ENCODE measurements at places on chromosomes 3 and 15. TPM values are rescaled to one million over a fixed set of nuclear protein-coding genes. Genes with fewer than 3 reads are reported as not detected.

The TMEM212 gene
- polyA plus RNA-seq: not detected

The CCR4 gene
- 0.08 TPM for polyA plus RNA-seq

The SCG5 gene
- 11.4 TPM for polyA plus RNA-seq

The TICRR gene
- polyA plus RNA-seq: 13.1 TPM

- no peak for DNase-seq
Measured at GRCh38 chr15:31442699-31443111, 116.1 kb downstream of the KLF13 start.

The DIPK2A gene
- 18.4 TPM for polyA plus RNA-seq

The PPP2R3A gene
- polyA plus RNA-seq: 4.1 TPM

- peak; percentile 33 for DNase-seq
Measured at GRCh38 chr15:31278544-31279220, 48.0 kb upstream of the KLF13 start.

The ANKUB1 gene
- not detected for polyA plus RNA-seq

DNA sequence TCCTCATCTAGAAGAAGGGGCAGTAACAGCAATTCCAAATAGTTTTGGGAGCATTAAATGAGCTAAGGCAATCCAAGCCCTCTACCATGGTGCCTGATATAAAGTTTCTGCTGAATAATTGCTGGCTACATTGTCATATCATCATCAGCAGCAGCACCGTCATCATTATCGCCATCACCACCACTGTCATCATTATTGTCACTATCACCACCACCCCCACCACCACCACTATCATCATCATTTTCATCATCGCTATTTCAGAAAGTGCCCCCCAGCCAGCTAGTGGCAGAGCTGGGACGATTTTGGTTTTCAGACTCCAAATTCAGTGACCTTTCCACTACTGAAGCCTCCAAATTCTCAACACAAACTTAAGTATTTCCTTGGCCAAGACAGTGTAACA, 15.0 kb downstream of the XCR1 start:
- no peak for DNase-seq

DNA sequence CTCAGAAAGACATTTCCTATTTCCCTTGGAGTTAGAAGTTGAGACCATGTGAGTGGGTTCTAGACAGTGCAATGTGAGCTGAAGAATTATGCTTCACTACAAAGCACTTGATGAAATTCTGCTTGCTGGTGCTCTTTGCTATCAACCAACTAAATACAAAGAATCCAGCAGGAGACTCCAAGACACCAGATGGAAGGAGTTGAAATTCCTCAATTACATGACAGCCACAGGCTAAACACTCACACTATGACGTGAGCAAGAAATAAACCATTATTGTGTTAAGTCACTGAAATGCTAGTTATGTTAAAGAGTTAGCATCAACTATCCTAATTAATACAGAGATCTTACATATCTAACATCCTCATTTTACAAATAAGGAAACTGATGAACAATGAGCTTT, 8.2 kb upstream of the MAP4 start:
- DNase-seq: no peak

DNA sequence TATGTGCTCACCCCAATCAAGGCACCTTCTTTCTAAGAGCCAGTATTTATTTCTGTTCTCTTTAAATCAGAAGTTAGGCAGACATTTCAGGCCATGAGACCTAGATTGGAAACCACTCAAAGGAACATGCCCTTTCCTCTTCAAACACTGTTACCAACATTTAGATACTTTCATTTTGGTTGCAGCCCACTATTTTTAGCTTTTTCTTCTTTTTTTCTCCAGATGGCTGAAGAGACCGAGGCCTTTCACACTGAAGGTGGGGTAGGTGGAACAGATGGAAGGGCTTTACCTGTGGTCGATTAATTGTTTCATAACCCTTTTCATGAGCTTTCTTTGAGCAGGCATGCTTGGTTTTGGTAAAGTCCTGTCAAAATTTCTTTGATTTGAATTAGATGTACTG, 10.9 kb upstream of the LZTFL1 start:
- DNase-seq: no peak

GRCh38 chr3:4163011-4163410, 140.2 kb upstream of the SETMAR start:
- no peak for DNase-seq

DNA sequence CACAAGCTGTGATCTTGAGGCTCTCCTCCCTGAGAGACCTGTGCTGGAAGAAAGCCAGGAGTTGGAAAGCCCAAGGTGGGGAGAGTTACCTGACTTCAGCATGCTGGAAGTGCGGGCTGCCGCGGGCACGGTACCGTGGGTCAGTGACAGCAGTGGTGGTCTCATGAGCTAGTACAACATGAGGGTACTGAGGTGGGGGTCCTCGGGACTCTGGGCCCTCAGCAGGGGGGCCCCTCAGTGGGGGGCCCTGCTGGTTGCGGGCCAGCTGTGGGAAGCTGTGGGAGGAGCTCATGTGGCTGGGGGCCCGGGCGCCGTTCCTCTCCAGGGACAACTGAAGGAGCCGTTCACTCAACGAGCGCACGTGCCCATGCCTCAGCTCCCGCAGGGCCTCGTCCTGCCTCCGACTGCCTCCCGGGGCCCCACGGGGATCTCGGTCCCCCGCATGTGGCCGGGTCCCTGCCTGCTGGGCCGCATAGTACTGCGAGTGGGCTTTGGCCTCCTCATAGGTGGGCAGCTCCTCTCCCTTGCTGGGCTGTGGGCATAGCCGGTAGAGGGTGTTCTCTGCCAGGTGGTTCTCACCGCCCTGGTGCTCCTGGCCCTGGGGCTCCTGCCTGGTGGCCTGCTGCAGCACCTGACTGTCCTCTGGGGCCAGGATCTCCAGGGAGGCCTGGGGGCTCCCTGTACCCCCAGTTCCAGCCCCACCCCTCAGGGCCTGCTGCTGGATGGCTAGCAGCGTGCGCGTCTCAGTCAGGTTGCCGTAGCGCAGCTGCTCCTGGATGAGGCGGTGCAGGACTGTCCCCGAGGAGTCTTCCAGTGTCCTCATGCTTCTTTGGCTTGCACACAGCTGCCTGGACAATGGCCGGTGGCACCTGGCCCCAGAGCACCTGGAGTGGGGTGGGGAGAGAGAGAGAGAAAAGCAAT, 3.4 kb downstream of the AMOTL2 start:
- DNase-seq: no peak

The ACP3 gene
- 0.67 TPM for polyA plus RNA-seq

The ATR gene
- 8.4 TPM for polyA plus RNA-seq

- DNase-seq: no peak
Measured at GRCh38 chr3:193134856-193135255, 106.2 kb upstream of the PLAAT1 start.

The SEMA3G gene
- 0.95 TPM for polyA plus RNA-seq

DNA sequence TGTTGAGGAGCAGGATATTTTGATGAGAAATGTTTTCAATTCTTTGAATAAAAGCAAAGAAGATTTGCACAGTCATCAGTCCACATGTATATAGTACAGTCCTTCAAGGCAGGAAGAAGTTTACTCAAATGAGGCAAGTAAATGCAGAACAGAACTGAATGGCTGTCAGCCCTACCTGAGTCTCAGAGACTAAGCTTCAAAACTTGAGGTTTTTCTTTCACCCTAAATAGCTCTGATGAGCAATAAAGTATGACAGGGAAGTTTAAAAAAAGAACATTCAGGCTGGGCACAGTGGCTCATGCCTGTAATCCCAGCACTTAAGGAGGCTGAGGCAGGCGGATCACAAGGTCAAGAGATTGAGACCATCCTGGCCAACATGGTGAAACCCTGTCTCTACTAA, 232.5 kb downstream of the SUCLG2 start:
- DNase-seq: no peak

- no peak for DNase-seq
Measured at GRCh38 chr15:50315814-50316630, 39.0 kb downstream of the GABPB1 start.

GRCh38 chr15:31297575-31298456, 28.8 kb upstream of the KLF13 start:
- DNase-seq: no peak

The TTBK2 gene
- 2.7 TPM for polyA plus RNA-seq

- DNase-seq: no peak
Measured at GRCh38 chr3:152511904-152512303, 243.2 kb downstream of the MBNL1 start.

DNA sequence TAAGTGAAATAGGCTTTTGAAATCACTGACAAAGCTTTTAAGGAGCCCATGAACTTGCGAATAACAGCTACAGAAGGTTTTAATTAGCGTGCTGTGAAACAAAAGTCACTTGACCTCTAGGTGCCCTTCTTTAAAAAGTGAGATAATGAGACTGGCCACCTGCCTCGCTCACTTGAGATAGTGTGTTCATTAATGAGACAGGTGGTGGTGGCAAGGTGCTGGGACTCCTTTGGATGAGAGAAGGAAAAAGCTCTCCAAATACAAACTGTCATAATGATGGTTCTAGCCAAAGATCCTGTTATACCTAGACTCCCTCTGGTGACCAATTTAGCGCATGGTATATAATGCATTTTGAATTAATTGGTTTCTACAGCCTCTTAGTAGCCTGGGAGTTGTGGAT, 22.7 kb upstream of the IREB2 start:
- DNase-seq: no peak

The ANKRD63 gene
- polyA plus RNA-seq: 0.18 TPM

GRCh38 chr3:183564046-183564445, 8.5 kb upstream of the KLHL6 start:
- DNase-seq: no peak

The SCAANT1 gene
- polyA plus RNA-seq: not detected

GRCh38 chr15:67790610-67791319, 34.5 kb upstream of the SKOR1 start:
- no peak for DNase-seq

GRCh38 chr15:98684436-98684835, 36.1 kb downstream of the IGF1R start:
- DNase-seq: no peak

The ATOSA gene
- 4.6 TPM for polyA plus RNA-seq

GRCh38 chr3:55368366-55368765, 118.7 kb downstream of the WNT5A start:
- no peak for DNase-seq

The GXYLT2 gene
- 1.3 TPM for polyA plus RNA-seq

The SST gene
- 0.74 TPM for polyA plus RNA-seq

DNA sequence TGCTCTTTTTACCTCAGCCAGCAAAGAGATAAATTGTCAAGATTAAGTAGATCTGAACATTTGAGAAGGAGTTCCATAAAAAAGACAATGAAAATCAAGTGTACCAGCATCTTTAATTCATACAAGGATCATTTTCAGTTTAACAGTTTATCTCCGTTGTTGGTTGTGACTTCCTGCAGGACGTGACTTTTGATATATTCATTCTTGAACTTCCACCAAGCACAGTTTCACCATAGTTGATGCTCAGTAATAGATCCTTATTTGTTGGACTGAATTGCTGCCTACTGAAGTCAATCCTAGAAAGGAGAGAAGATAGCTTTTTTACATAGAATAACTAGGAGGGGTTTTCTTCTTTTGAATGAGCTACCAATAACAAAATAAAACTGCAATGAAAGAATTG, 408.2 kb downstream of the LPP start:
- no peak for DNase-seq

DNA sequence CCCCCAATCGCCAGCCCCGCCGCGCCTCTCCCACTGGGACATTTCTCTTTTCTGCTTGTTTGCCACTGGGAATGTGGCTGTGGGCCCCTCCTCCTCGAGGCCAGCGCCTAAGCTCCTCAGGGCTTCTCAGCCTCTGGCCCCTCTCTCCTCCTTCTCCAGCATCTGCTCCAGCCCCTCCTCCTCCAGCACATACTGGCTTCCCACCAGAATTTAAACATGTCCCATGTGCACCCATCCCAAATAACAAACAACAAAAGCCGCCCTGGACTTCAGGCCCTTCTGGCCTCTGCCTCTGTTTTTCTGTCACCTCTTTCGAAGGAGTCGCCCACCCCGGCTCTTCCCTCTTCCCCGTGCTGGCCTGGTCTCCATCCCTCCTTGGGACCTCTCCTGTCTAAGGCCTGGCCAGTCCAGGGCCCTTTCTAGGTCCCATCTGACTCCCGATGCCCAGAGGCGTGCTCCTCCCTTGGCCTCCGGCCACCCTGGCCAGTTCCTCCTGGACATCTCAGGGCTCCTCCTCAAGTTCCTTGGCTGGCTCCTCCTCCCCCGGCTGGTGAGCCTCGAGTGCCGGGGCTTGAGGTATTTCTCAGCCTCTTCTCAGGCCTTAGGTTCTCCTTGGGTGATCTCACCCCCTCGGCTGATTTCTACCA, 94.6 kb upstream of the SLC6A6 start:
- no peak for DNase-seq

The ABI3BP gene
- polyA plus RNA-seq: 0.08 TPM

- DNase-seq: no peak
Measured at GRCh38 chr3:157092230-157092629, 67.7 kb downstream of the CCNL1 start.

GRCh38 chr3:10554746-10555145, 49.4 kb upstream of the ATP2B2 start:
- DNase-seq: peak; percentile 35

GRCh38 chr15:88693191-88693590, 54.4 kb downstream of the ISG20 start:
- DNase-seq: no peak

The PRR20G gene
- 0.67 TPM for polyA plus RNA-seq

Data from H1 (cell line).